ENCODE measurements at places on chromosomes 11 and 22. TPM values are rescaled to one million over a fixed set of nuclear protein-coding genes. Genes with fewer than 3 reads are reported as not detected.

GRCh38 chr11:32586576-32587190 lies 3.1 kb downstream of the EIF3M start:
- H3K4me1 ChIP-seq, result no peaks in the 10 kb centered on the region
- no peak overlapping the region for H3K27ac ChIP-seq
- H3K36me3 ChIP-seq, result peaks cover 11% of the 10 kb centered on the region

GRCh38 chr11:34926831-34927132 lies 10.4 kb downstream of the PDHX start:
- H3K4me3 ChIP-seq, result no peak overlapping the region
- no peaks in the 10 kb centered on the region for H3K36me3 ChIP-seq
- H3K4me1 ChIP-seq, result no peaks in the 10 kb centered on the region
- no peak for DNase-seq
- H3K27ac ChIP-seq, result no peak overlapping the region

- no peaks in the 10 kb centered on the region for H3K4me1 ChIP-seq
- H3K27me3 ChIP-seq, result no peaks in the 10 kb centered on the region
- no peaks in the 10 kb centered on the region for H3K36me3 ChIP-seq
- DNase-seq, result no peak
These were observed 283.1 kb upstream of the CTSC start for GRCh38 chr11:88620568-88621130.

GGTLC3 gene
- not detected for total RNA-seq

DNA sequence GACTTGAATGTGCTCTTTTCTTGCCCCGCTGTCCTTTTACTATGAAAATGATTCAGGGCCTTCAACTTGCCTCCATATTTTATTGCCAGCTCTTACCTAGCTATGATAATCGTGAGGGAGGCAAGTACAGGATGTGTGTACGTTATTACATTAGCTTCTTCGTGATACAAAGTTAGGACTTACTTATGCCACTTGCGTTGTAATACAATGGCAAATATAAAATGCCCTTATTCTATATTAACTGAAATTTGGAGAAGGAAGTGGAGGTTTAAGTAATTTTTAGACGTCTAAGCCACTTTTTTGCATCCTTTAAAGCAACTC lies 10.8 kb upstream of the CCT8L2 start:
- H3K4me3 ChIP-seq, result no peak overlapping the region
- peak overlapping the region; percentile 95 for H3K27ac ChIP-seq
- no peaks in the 10 kb centered on the region for H3K4me1 ChIP-seq

TMEM109 gene
- total RNA-seq, result 77.7 TPM

PITPNM1 gene
- 6.4 TPM for total RNA-seq

OR52A1 gene
- total RNA-seq, result not detected

SLC22A9 gene
- total RNA-seq, result not detected

GRCh38 chr11:68374531-68374930 lies 62.1 kb downstream of the LRP5 start:
- peak overlapping the region; percentile 91 for H3K27ac ChIP-seq
- H3K36me3 ChIP-seq, result no peaks in the 10 kb centered on the region
- no peak for DNase-seq

DNA sequence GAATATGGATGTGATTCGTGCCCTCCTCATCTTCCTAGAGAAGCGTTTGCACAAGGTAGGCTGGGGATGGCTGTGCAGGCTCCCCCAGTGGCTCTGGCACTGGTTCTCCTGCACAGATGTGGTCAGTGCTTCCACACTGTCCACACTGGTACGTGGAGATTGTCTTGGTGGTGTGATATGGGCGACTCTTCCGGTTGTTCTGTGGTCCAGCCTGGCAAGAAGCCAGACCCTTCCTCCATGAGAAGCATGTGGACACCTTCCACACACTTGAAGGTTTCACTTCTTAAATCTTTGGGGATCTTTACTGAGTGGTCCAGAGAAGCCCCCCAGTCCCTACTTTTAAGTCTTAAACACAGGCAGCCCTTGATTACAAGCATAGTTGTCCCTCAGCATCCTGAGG lies 3.8 kb downstream of the RIC8A start:
- no peak overlapping the region for H3K4me3 ChIP-seq
- no peaks in the 10 kb centered on the region for H3K27me3 ChIP-seq
- H3K36me3 ChIP-seq, result peaks cover 10% of the 10 kb centered on the region

DNA sequence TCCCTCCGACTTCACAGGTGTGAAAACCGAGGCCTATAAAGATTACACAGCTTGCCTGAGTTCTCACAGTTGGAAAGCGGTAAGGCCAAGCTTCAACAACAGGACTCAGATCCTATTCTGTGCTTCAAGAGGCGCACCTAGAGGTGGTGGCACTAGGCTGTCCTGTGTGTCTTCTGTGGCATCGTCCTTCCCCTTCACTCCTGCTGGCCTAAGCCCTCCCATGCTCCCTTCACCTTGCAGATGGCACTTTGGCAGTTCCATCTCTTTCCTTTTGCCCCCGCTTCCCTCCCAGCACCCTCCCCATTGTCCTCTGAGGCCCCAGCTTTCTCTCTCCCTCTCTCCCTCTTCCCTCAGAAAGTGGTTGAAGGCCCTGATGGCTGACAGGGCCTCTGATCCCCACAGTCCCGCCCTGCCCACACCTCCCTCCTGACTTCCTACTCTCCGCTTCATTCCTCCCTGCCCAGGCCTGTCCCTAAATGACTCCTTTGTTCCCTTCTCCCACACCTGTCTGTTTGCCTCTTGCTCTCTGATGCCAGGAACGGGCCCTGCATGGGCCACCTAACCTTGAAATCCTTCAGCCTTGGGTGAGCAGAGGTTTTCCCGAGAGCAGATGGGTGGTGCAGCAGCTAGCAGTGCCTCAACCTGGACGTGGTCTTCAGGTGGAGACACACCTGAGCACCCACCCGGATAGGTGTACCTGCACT lies 5.8 kb downstream of the TRIM29 start:
- H3K27me3 ChIP-seq, result no peaks in the 10 kb centered on the region
- peak; percentile 46 for DNase-seq
- peaks cover 4% of the 10 kb centered on the region for H3K4me1 ChIP-seq
- H3K27ac ChIP-seq, result peak overlapping the region; percentile 95
- H3K36me3 ChIP-seq, result no peaks in the 10 kb centered on the region

ABTB2 gene
- total RNA-seq, result 1.3 TPM

GRCh38 chr11:117281159-117281558 lies 10.0 kb upstream of the BACE1-AS start:
- no peak overlapping the region for H3K27ac ChIP-seq
- H3K27me3 ChIP-seq, result no peaks in the 10 kb centered on the region
- H3K36me3 ChIP-seq, result no peaks in the 10 kb centered on the region
- no peak overlapping the region for H3K4me3 ChIP-seq

- no peaks in the 10 kb centered on the region for H3K4me1 ChIP-seq
- no peak overlapping the region for H3K27ac ChIP-seq
- no peaks in the 10 kb centered on the region for H3K27me3 ChIP-seq
- no peaks in the 10 kb centered on the region for H3K36me3 ChIP-seq
- H3K4me3 ChIP-seq, result no peak overlapping the region
- DNase-seq, result no peak
These were observed 108.9 kb downstream of the ARHGAP8 start for GRCh38 chr22:44861245-44861644.

DNA sequence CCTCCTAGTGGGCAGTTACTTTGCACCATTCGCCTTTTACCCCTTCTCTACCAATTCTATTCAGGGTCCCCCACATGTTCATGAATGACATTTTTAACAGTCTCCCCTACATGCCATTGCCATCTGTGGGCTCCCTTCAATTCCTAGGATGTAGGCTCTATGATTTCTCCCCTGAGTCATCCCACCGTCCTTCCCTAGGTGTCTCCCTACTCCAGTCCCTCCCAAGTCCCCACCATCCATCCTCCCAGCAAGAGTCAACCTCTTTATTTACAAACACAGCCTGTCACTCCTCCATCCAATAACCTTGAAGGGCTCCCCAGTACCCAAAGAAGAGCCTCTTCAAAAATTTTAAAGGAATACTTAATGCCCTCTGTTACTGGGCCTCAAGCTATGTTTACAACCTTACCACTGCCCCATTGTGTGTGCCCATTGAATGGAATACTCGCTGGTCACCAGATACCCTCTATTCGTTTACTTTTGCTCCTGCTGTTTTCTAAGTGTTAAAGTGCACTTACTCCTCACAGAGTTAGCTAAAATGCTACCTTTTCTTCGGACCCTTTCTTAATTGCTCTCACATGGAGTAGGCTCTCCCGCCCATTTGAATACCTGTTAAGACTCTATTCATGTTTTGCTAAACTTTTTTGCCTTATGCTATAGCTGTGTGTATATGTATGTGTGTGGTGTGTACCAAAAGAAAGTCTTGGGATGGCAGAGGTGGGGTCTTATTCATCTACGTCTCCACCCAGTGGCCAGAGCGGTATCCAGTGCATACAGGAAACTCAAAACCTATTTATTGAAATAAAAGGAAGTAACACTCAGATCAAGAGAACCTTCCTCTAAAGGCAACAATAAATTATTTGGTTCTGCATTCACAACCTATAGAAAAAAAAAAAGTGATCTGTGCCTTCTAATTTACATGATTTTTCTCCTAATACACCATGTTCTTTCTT lies 235.8 kb upstream of the CCDC90B start:
- H3K4me1 ChIP-seq, result no peaks in the 10 kb centered on the region
- DNase-seq, result no peak
- no peak overlapping the region for H3K27ac ChIP-seq
- H3K36me3 ChIP-seq, result no peaks in the 10 kb centered on the region
- no peak overlapping the region for H3K4me3 ChIP-seq

SHANK2 gene
- total RNA-seq, result 1.3 TPM

GLB1L2 gene
- total RNA-seq, result 11.5 TPM

GRCh38 chr22:32622004-32622743 lies 147.6 kb downstream of the FBXO7 start:
- no peaks in the 10 kb centered on the region for H3K36me3 ChIP-seq
- peaks cover 13% of the 10 kb centered on the region for H3K4me1 ChIP-seq
- no peak for DNase-seq
- H3K27ac ChIP-seq, result peak overlapping the region; percentile 95
- H3K27me3 ChIP-seq, result no peaks in the 10 kb centered on the region
- H3K4me3 ChIP-seq, result no peak overlapping the region

KCTD17 gene
- total RNA-seq, result 17.4 TPM

GRCh38 chr22:19868773-19869471 lies 14.2 kb upstream of the GNB1L start:
- no peaks in the 10 kb centered on the region for H3K27me3 ChIP-seq
- H3K36me3 ChIP-seq, result no peaks in the 10 kb centered on the region
- no peak overlapping the region for H3K27ac ChIP-seq
- no peaks in the 10 kb centered on the region for H3K4me1 ChIP-seq

F2 gene
- total RNA-seq, result not detected

DNA sequence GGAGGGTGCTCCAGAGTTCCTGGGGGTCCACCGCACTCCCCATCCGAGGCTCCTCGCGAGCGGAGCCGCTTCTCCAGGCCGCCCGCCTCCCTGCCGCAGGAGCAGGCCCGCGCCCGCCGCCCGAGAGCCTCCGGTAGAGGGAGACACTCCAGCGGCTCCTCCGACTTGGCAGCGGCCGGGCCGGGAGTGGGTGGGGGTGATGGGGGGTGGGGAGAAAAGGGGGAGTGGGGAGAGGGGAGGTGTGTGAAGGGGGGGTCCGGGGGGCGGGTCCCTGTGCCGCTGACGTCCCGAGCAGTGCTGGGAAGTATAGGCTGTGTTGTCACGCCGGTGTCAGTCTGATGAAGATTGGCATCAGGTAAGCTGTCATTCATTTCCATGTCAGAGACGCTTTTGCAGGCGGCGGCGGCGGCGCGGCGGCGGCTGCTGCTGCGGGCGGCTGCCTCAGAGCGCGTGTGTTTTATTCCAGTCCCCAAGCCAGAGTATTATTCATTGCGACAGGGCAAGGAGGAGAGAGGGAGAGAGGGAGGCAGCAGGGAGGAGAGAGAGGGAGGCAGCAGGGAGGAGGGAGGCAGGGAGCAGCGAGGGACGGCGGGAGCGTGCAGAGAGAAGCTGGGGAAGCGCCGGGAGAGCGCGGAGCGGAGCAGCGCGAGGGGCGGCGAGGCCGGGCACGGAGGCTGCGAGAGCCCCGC lies at the start of gene PKNOX2:
Gene PKNOX2 (plus strand): TSS at position 330 of the 689 bp plus-strand sequence. CDS start 186,555 bp downstream, outside the sequence.
- peak; percentile 29 for DNase-seq
- H3K36me3 ChIP-seq, result no peaks in the 10 kb centered on the region
- H3K27me3 ChIP-seq, result no peaks in the 10 kb centered on the region
- H3K4me3 ChIP-seq, result peak within 1 kb of the TSS; percentile 58
- no peaks in the 10 kb centered on the region for H3K4me1 ChIP-seq

GRCh38 chr11:2271077-2271326 lies 614 bp upstream of the ASCL2 start:
- H3K27me3 ChIP-seq, result peaks cover 12% of the 10 kb centered on the region
- no peak overlapping the region for H3K27ac ChIP-seq
- H3K4me3 ChIP-seq, result peak overlapping the region; percentile 92

GRCh38 chr11:128848815-128849455 lies 18.2 kb downstream of the KCNJ1 start:
- no peak overlapping the region for H3K4me3 ChIP-seq
- no peak overlapping the region for H3K27ac ChIP-seq
- H3K36me3 ChIP-seq, result no peaks in the 10 kb centered on the region

ENTHD1 gene
- not detected for total RNA-seq

GRCh38 chr11:44980533-44981427 lies 30.1 kb upstream of the TP53I11 start:
- peak overlapping the region; percentile 91 for H3K27ac ChIP-seq
- no peak overlapping the region for H3K4me3 ChIP-seq
- no peaks in the 10 kb centered on the region for H3K36me3 ChIP-seq
- DNase-seq, result no peak

- H3K27me3 ChIP-seq, result no peaks in the 10 kb centered on the region
- DNase-seq, result no peak
- no peaks in the 10 kb centered on the region for H3K36me3 ChIP-seq
- no peak overlapping the region for H3K4me3 ChIP-seq
These were observed 19.7 kb downstream of the ZBED4 start for GRCh38 chr22:49873228-49873940.

GRCh38 chr11:65246506-65246905 lies 15.3 kb upstream of the POLA2 start:
- no peaks in the 10 kb centered on the region for H3K36me3 ChIP-seq
- no peak overlapping the region for H3K4me3 ChIP-seq
- no peaks in the 10 kb centered on the region for H3K27me3 ChIP-seq

DNA sequence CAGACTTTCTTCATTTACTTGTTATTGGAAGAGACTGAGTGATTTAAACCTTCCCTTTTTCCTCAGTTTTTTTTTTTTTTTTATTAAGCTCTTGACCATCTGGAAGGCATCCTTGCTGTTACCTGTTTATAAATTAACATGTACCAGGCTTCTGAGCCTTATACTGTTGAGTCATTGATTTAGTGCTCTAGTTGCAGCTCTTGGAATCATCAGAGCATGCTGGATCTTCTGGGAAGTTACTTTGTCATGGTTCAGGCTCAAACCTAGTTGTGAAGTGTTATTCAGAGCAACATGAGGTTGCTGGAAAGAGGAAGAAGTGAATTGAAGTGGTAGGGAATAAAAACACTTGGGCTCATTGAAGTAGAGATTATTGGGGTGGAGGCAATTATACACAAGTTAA lies 6.3 kb downstream of the ZDHHC5 start:
- H3K36me3 ChIP-seq, result peaks cover 5% of the 10 kb centered on the region
- H3K27ac ChIP-seq, result peak overlapping the region; percentile 13
- H3K27me3 ChIP-seq, result no peaks in the 10 kb centered on the region
- H3K4me3 ChIP-seq, result no peak overlapping the region
- H3K4me1 ChIP-seq, result no peaks in the 10 kb centered on the region
- no peak for DNase-seq

MS4A2 gene
- 0.73 TPM for total RNA-seq

GAL gene
- 5.7 TPM for total RNA-seq

- H3K27ac ChIP-seq, result no peak overlapping the region
- H3K36me3 ChIP-seq, result no peaks in the 10 kb centered on the region
These were observed 39.8 kb upstream of the MTNR1B start for GRCh38 chr11:92929653-92930052.

- DNase-seq, result no peak
- no peaks in the 10 kb centered on the region for H3K27me3 ChIP-seq
- H3K36me3 ChIP-seq, result no peaks in the 10 kb centered on the region
- H3K4me1 ChIP-seq, result no peaks in the 10 kb centered on the region
- H3K27ac ChIP-seq, result no peak overlapping the region
- H3K4me3 ChIP-seq, result no peak overlapping the region
These were observed 7.2 kb upstream of the CYTH4 start for GRCh38 chr22:37275134-37275533.

ST14 gene
- total RNA-seq, result 89.0 TPM

All from breast epithelium (tissue), 4 donors.